Activated CD4-positive, alpha-beta T cell treated with anti-CD3 and anti-CD28 coated beads for 48 hours (primary cell): ENCODE measurements at places on chromosomes 11 and 22.
A peak's percentile ranks its signal among the peaks of the same experiment; 100 is the strongest.

- DNase-seq, result no peak
Observed at GRCh38 chr11:76316726-76317125, 64.2 kb downstream of the THAP12 start.

DNA sequence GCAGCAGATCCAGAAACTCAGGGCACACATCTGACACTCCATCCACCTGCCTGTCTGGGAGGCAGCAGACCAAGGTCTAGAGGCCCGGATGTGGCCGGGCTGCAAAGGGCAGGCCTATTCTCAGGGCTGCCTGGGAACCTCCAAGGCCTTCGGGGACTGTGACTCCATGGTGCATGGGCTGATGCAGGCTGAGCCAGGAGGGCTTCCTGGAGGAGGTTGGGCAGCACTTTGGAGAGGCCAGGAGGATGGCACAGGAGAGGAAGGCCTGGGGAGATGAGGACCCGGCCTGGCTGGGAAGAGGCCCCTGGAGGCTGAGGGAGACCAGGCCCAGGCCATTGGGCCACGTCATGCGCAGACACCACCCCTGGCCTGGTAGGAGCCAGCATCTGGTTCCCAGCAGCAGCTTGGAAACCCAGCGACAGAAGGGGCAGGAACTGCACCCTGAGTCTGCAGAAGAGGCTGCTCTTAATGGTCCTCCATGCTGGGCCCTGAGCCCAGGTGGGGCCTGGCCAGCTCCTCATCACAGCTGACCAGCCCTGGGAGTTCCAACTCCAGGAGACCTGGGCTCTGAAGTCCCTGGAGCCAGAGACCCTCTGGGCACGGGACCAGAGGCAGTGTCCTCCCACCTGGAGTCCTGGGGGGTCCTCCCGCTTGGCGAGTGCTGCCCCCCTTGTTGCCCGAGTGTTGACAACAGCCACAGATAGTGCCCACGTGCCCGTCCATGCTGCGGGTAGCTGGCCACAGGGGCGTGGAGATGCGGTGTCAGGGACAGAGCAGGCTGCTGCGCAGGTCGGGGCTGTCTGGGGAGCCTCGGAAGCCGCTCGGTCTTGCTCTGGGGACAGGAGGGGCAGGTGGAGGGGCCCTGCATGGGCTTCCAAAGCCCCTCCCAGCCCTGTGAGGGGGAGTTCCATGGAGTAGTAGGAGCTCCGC, 5.5 kb downstream of the PHLDA2 start:
- DNase-seq, result no peak

DNA sequence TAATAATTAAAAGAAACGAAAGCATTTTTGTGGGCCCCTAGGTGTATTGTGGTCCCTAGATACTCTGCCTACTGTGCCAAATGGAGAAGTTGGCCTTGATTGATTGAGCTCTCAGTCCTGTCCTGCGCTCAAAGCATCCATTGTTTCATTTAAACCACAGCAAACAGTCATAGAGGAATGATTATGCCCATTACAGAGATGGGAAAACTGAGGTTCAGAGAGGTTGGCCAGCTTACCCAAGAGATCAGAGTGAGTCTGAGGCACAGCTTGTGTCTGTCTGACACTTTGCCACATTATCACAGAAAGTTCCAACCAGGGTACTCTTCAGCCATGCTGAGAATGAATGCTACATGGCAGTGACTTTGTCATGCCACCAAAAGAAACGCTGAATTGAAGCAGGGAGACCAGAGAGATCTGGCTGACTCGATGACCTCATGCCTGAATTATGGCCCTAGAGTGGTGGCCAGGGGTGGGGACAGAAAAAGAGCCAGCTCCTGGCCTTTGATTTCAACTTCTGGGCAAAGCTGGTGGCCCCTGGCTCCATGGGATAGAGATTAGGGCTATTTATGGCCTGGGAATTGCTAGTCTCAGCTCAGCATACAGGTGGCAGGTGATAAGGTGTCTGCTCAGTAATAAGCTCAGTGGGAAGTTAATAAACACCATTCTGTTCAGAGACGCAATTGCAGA, 180.5 kb downstream of the MIAT start:
- DNase-seq, result no peak

GRCh38 chr11:68950762-68951161, 30.0 kb downstream of the MRGPRD start:
- no peak for DNase-seq

DNA sequence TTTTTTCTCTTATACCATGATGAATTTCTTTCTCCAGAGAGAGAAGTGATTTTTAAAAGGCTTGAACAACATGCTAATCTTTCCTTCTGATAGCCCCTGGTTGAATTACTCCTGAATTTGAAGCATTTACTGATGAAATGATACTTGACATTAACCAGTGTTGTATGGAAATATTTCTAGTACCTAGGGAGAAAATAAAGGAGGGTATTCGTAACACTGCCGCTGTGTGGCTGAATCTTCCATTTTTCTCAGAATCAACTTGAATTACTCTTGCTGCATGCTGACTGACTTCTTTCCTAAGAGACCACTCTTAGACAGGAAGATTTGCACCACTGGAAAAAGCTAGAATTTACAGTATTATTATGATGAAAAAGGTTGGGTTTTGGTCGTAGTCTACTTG, 118.3 kb downstream of the FAT3 start:
- no peak for DNase-seq

DNA sequence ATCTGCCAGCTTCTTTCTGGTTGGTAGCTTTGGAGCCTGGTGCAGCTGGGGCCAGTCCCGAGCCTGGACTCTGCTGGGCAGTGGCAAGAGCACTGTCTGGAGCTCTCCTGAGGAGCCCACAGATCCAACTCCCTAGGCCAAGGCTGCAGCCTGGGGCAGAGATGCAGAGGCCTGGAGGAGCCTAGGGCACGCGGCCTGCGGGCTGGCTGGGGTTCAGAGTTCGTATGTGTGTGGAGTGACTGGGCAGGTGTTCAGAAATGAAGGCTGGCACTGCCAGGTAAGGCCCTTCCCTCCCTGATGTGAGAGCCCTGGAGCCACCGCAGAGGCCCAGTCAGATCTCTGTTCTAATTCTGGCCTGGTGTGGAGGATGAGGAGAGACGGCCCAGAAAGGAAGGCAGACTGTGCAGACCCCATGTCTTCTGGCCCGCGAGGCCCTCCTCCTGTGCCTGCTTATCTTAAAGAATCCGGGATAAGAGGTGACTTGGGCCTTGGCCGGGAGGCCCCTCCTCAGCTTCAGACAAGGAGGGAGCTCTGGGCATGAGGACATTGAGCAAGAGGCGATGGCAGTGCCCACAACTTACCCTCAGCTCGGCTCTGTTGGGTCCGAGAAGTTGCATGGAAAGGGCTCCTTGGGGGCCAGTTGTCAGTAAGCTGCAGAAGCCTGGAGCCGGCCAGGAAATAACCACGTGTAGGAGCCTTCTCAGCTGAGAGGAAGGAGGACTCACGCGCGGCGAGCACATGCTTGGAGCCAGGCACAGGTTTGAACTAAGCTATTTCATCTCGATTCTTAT, 62.2 kb upstream of the B3GAT1 start:
- no peak for DNase-seq

DNA sequence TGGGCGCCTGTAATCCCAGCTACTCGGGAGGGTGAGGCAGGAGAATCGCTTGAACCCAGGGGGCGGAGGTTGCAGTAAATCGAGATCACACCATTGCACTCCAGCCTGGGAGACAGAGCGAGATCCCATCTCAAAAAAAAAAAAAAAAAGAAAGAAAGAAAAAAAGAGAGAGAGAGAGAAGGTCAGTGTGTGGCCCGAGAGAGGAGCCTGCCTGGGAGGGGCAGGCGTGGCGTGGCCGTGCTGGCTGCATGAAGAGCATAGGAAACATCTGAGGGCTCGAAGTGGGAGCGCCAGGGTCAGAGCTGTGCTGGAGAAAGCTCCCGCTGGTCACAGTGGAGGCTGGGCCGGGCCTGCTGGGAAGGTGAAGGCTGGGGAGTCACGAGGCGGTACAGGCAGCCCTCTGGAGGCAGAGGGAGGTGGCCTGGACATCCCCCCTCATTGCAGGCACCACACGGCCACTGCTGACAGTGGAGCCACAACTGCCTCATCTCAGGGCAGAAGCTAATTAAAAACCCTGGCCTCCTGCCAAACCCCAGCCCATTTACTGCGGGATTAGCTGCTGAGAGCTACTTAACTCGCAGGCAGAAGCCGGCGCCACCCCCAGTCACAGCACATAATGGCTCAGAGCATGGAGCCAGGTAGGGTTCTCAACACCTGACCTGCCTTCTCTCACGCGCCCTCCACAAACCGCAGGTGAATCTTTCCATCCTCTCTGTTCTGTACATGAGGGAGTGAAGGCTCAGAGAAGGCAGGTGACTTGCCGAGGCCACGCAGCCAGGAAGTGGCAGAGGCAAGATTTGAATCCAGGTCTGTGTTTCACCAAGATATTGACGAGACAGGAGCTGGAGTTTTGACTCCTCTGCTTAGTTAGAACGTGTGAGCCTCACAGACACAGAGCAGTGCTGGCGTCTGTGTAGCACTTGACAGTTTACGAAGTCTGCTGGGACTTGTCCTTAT, 32.6 kb downstream of the NFAM1 start:
- no peak for DNase-seq

- no peak for DNase-seq
Observed at GRCh38 chr11:128625326-128625725, 38.0 kb upstream of the ETS1 start.

DNA sequence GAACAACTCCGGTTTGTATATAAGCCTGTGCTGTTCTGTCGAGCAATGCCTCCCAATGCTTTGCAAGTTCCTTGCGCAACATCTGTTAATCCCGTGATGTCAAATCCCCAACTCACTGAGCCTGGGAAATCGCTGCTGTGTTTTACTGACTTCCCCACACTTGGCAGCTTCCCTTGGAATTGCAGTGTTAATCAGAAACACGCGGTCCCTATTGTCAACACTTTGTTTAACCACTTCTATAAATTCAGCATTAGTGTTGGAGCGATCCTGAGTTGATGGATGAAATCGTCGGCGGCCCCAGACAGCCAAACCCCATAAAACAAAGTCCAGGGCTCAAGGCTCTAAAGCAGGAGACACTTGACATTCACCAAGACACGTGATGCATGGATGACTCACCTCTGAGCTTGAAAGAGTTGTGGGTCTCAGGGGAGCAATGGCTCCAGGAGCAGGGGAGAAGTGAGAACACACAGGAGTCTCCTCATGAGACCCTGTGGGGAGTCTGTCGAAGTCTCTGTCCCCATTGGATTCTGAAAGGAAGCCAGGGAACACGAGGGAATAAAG, 555.3 kb downstream of the MIAT start:
- DNase-seq, result no peak

GRCh38 chr11:34158661-34159060, 53.2 kb downstream of the NAT10 start:
- peak; percentile 40 for DNase-seq

- no peak for DNase-seq
Observed at GRCh38 chr11:27060816-27061460, 20.3 kb downstream of the BBOX1 start.

GRCh38 chr22:20904008-20904979, 12.9 kb upstream of the CRKL start:
- no peak for DNase-seq

DNA sequence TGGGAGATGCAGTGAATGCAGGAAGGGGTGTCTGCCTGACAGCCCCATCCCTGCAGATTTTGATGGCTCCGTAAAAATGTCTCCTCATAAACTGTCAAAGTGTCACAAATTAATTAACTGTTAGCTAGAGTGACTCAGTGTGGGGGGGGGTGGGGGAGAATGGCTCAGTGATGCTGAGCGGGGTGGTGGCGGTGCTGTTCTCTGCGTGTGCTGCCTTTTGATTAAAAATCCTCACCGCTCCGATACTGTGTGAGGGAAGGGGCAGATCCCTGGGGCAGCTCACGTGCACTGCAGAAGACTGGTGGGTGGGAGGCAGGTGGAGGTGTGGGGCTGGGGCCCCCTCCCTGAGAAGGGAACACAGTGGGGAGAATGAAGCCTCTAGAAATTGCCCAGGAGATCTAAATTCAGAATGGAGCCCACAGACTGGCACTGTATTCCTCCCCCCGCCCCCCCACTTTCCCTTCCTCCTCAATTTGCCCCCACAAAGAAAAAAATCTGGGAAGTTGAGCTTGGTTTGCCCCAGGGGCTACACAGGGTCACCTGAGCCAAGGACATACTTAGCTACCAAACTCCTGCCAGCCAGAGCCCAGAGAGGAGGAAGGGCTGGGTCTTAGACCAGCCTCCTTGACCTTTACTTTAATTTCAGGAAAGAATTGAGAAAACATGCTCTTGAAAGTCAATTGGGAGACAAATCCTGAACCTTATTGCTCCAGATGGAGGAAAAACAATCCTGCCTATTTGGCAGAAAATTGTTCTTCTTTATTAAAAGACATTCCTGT, 39.8 kb downstream of the DRD2 start:
- no peak for DNase-seq
